ENCODE measurements at places on chromosomes 16 and 17. TPM values are rescaled to one million over a fixed set of nuclear protein-coding genes. Genes with fewer than 3 reads are reported as not detected.

- no peak for DNase-seq
Measured at GRCh38 chr16:11328172-11329070, 16.8 kb upstream of the RMI2 start.

The MT4 gene
- not detected for total RNA-seq

DNA sequence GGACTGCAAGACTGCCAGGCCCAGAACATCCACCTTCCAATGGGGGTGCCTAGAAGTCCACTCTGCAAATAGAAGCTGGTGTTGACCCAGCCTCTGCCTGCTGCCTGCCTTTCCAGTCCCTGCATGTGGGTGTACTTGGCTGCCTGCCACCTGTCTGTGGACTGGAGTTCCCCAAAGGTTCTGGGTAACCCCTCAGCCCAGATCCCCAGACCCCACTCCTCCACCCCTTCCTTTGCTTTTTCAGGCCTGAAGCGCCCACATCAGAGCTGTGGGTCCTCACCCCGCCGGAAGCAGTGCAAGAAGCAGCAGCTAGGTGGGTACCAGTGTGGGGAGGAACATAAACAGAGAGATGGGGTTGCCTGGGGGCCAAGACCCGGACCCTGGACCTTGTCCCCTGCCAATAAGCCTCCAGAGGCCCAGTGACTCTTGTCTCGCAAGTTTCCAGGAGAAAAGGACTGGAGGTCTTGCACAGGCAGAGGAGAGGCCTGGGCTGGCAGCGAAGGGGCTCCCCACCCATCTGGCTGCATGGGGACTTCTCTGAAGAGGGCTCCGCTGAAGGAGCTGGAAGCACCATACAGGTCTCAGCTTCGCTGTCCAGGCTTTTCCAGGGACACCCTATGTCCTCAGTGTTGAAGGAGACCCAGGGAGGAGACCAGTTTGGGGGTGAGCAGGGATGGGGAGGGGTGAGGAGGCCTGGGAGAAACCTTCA, 34.3 kb downstream of the NLRC5 start:
- no peak for DNase-seq

The SRCIN1 gene
- 19.3 TPM for total RNA-seq

DNA sequence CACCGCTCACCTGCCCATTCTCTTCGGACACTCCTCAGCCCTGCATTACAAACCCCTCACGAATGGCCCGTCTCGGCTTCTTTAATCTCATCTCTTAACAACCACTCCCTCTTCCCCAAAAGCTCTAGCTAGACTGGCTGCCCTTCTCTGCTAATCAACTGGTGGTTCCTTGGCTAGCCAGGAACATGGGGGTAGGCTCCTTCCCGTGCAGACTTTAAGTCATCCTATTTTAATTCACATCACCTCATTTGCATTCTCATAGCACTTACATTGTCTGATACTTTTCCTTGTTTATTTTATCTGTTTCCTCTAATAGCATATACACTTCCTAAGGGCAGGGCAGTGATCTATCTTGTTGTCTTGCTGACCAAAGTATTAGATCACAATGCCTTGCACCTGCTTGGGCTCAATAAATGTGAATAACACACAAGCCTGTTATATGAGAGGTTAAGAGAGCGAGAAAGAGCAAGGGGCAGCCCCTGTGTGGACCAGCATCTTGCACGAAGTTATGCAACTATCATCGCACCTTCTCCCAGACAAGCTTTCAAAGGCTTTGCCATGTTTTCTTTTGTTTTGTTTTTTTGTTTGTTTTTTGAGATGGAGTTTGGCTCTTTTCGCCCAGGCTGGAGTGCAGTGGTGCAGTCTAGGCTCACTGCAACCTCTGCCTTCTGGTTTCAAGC, 9.8 kb downstream of the TP53 start:
- DNase-seq: no peak
